ENCODE measurements at places on chromosomes 16 and 17. TPM values are rescaled to one million over a fixed set of nuclear protein-coding genes. Genes with fewer than 3 reads are reported as not detected.

VAMP2 gene
- 18.1 TPM for total RNA-seq

DNA sequence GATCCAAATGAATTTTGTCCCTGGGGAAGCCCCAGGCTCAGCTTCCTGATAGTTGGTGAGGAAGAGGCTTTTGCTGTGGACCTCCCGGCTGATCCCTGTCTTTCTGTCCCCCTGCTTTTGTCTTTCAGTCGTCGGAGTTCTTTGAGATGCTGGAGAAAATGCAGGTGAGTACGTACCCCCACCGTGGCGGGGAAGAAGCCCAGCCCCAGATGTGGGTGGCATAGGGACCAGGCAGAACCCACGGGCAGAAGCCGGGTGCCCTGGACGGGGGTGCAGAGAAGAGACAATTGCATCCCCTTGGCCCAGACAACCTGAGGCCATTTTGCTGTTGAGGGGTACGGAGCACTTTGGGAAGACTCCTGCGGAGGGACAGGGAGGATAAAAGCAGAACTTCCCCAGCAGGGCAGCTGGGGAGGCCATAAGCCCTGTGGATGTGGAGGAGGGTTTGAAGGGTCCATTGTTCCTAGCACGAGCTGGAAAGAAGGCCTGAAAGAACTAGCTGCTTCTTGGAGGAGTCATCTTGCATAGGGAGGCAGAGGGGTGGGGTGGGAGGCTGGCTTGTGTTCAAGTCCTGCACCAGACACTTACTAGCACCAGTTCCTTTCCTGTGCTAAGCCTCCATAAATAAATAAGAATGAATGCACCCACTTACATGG, 105.6 kb downstream of the OR1D5 start:
- DNase-seq = no peak

- DNase-seq = no peak
These were observed 2.7 kb upstream of the NFE2L1 start for GRCh38 chr17:48045316-48046001.

RNF157 gene
- 12.4 TPM for total RNA-seq

DNA sequence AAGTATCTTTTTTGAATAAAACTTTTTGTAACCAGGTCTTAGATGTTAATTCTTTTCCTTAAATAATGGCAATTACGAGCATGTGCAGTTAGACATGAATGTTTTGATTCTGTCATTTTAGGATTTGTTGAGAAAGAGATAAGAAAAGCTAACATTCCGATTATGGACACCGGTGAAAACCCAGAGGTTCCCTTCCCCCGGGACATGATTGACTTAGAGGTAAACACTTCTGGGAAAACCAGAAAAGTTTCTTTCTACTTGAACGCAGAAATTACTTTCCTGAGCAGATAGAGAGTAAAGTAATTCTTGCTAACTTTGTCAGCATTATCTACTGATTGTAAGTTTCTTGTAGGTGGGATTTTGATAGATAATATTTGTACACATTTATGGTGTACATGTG, 9.2 kb downstream of the ATP6V0A1 start:
- DNase-seq = no peak

VAT1L gene
- total RNA-seq = 0.23 TPM

DNA sequence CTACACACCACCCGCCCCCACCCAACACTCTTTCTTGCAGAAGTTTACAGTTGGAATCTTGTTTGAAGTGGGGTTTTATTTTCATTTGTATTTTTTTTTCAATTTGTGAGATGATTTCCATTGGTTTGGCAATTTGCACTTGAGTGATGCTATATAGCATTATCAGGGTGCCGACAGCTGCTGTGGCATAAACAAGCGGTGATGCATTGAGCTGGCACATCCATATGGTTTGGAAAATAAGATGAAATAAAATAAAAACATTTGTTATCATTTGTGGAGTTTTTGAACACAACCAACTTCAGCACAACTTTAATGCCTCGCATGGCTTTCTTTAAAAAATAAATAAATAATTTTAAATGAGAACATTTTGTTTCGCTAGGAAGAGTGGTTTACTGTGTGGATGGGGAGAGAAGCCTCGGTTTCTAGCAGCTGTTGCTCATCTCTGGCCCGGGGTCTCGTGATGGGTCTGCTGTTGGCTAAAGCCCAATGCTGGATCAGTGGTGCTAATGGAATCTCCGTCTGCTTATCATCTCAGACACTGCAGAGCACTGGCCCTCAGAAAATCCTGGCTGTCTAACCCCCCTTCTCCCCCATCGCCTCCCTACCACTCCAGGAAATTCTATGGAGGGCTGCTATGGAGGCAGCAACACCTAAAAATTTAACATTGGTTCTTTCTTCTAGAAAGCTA, 192.3 kb upstream of the MAF start:
- DNase-seq = no peak

GRCh38 chr17:33640629-33641028, 347.5 kb upstream of the ASIC2 start:
- no peak for DNase-seq

ZNF750 gene
- total RNA-seq = 0.08 TPM

GRCh38 chr16:1746693-1747195, 24.6 kb downstream of the NME3 start:
- DNase-seq = no peak

GRCh38 chr17:63496663-63497400, 20.0 kb downstream of the ACE start:
- no peak for DNase-seq

DNA sequence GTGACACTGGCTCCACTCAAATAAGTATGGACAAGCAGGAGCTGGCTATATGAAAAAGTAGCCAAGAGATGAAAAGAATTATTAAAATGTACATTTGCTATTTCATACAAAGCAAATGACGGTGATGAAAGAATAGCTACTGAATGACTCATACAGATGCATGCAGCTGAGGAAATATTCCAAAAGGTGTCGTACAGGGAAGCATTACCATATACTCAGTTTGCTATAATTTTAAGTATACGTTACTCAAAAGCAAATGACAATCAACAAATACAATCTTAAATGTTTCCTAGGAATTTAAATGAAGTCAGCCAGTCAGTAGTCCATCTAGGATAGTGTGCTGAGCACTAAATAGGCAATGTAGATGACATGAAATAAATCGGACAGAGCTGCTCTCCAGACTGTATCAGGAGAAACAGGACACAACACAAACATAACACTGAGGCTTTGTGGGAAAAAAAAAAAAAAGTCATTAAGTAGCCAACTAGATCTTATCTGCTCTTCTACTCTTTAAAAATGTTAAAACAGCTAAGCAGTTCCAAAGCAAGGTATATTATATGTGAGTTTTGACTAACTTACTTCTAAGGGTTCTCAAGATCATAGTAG, 65.0 kb downstream of the NCOR1 start:
- DNase-seq = no peak

PYY gene
- not detected for total RNA-seq

DNA sequence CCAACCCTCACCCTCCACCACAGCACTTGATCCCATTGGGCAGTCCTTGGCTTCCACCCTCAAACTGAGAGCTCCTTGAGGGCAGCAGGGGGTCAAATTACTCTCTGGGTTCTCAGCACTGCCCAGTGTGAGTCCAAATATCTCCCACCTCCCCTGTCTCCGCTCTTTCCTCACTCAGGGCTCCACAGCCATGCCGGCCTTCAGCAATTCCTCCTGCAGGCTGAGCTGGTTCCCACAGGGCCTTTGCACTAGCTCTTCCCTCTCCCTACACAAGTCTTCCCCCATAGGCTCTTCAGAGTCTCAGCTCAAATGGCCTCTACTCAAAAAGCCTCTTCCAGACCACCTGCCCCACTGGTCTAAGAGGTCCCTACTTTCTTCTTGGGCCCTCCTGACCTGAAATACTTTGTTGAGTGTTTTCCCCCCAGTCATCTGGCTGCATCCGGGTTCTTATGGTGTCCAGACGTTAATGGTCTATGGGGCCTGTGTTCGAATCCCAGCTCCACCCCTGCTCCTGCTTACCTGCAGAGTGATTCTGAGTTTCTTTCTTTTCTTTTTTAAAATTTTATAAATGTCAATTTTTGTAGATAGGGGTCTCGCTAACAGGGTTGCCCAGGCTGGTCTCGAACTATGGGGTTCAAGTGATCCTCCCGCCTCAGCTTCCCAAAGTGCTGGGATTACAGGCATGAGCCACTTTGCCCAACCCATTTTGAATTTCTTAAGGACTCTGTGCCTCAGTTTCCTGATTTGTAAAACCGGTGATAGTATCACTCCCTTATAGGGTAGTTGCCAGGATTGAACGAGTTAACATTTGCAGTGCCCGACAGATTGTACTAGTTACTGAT, 973 bp upstream of the IL4R start:
- no peak for DNase-seq
